ENCODE measurements at places on chromosomes 13 and 19.

GRCh38 chr13:82713687-82714405 is 1168.4 kb downstream of the SLITRK1 start:
- DNase-seq, result no peak

- DNase-seq, result no peak
Measured at GRCh38 chr13:48849515-48849914, 126.2 kb upstream of the FNDC3A start.

GRCh38 chr13:110546926-110547325 is 14.6 kb downstream of the RAB20 start:
- no peak for DNase-seq

- no peak for DNase-seq
Measured at GRCh38 chr19:40614622-40615411, 13.6 kb downstream of the LTBP4 start.

- no peak for DNase-seq
Measured at GRCh38 chr13:91882918-91883317, 484.5 kb downstream of the GPC5 start.
